ENCODE measurements at places on chromosomes 5 and 9.

DNA sequence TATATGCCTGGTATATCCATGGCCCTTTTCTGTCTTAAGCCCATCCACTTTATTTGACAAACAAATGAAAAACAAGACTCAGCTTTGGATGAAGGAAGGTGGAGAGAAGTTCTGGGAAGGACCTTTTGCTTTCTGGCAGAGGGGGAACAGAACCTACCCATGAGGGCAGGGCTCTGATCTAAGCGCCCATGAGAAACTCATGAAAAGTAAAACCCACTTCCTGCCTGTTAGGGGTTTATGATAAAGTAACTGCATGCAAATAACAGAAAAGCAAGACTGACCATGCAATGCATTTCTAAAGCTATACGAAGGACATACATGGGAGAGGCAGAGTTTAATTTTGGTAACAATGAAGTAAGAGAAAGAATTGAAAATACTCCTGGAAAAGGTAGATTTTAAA lies 181.9 kb upstream of the ADRA1B start:
- DNase-seq, result no peak

- no peak for DNase-seq
Observed at GRCh38 chr9:32067261-32067660, 317.2 kb upstream of the ACO1 start.

- DNase-seq, result no peak
Observed at GRCh38 chr5:9194509-9194908, 351.4 kb downstream of the SEMA5A start.

DNA sequence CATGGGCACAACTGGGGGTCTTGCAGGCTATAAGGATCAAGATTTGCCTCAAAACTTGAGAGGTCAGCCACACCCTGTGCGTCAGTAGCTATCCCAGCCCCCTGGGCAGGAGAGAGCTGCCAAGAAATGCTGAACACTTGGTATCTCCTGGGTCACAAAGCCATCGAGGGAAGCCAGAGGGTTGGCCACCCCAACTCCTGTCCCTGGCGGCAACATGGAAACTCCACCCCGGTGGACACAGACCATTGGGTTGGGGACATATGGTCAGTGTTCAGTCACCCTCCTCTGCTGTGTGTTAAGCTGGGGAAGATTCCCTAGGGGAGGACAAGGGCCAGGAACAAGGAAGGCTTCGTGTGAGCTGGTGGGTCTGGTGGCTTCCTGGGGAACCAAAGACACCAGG lies 140.6 kb downstream of the C5orf15 start:
- DNase-seq, result no peak

GRCh38 chr9:87122947-87123685 lies 175.8 kb upstream of the GAS1 start:
- no peak for DNase-seq

DNA sequence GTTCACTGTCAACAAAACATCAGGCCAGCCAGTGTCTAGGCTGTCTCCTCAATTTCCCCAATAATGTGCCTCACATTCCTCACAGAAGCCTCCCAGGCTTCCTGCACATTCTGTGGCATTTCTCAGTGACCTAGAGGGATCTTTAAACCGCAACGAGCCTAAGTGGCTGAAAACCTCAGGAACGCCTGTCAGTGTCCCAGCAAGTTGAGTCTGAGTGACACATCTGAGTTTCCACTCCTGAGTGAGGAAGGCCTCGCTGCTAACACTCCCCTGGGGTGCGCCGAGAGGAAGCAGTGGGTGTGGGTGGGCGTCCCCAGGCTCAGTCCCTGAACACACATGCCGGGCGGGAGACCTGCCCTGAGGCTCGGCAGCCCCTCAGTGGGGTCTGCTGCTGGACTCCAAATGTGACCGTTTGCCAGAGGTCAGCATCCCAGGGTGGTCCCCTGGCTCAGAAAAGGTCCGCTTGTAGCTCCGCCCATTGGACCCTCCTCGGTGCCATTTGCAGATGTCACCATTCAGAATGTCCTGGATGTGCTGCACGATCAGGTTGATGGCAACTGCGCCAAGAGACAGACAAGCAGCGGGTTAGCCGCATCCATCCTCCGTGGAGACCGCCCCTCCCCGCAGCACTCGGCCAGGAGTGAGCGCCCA lies 6.3 kb downstream of the UCK1 start:
- DNase-seq, result no peak

DNA sequence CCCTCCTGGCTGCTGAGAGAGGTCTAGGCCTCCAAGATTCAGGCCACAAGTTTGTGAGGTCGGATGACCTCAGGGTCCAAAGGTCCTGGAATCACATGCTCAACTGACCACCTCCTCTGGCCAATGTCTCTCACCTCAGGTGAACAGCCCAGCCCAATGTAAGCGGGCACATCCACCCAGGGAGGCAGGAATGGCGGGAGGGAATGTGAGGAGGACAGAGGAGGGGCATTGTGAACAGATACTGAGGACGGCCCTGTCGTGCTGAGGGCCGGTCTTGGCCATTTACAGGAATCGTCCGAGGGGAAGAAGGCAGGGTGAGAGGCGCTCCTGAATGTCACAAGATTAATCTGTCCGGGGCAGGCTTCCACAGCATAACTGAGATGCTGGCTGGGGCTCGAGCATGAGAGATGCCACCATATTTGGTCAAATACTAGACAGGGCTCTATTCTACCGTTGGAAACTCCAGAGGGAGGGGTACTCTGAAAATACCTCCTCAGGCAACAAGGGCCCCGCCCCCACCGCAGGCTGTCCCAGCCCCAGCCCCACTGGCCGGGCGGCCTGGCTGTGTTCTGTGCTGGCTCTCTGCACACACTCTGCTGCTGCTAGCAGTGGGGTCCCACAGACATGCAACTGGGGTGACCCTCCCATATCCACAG lies 1.5 kb upstream of the IL17B start:
- DNase-seq, result no peak

GRCh38 chr5:34001241-34001841 lies 6.5 kb downstream of the AMACR start:
- DNase-seq, result no peak

GRCh38 chr5:82151662-82152061 lies 126.5 kb downstream of the RPS23 start:
- no peak for DNase-seq

- DNase-seq, result no peak
Observed at GRCh38 chr5:6754766-6755165, 41.5 kb downstream of the TENT4A start.

- no peak for DNase-seq
Observed at GRCh38 chr5:172871982-172872381, 37.9 kb downstream of the ERGIC1 start.

- DNase-seq, result no peak
Observed at GRCh38 chr9:19720377-19720776, 68.5 kb downstream of the SLC24A2 start.

- DNase-seq, result no peak
Observed at GRCh38 chr5:178492278-178492677, 97.9 kb downstream of the COL23A1 start.

DNA sequence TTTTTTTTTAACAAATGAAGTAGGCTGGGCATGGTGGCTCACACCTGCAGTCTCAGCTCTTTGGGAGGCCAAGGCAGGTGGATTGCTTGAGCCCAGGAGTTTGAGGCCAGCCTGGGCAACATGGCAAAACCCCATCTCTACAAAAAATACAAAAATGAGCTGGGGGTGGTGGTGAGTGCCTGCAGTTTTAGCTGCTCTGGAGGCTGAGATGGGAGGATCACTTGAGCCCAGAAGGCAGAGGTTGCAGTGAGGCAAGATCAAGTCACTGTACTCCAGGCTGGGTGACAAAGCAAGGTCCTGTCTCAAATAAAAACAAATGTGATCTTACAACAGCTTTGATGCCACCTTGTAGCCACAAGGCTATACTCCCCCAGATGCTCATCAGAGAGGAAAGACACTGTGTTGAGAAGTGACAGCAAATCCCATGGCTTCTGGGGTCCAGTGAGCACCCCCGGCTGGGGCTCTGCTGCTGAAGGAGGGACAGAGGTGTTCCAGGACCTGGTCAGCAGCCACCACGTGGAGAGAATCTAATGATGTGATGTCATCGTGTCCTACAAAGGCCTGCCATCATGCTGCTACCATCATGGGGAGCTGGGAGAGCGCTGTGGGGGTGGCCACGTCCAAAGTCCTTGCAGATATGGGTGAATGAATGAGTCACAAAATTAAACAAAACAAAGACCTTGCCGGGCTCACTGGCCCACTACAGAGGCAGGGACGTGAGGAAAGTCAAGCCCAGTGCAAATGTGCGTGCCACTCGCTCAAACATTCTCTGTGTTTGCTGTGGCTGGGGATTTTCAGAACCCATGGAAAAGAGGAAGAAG lies 60.7 kb downstream of the PRRT1B start:
- no peak for DNase-seq

- no peak for DNase-seq
Observed at GRCh38 chr5:169152453-169152852, 148.5 kb downstream of the SLIT3 start.

GRCh38 chr9:268616-269015 lies 54.0 kb downstream of the DOCK8 start:
- no peak for DNase-seq

DNA sequence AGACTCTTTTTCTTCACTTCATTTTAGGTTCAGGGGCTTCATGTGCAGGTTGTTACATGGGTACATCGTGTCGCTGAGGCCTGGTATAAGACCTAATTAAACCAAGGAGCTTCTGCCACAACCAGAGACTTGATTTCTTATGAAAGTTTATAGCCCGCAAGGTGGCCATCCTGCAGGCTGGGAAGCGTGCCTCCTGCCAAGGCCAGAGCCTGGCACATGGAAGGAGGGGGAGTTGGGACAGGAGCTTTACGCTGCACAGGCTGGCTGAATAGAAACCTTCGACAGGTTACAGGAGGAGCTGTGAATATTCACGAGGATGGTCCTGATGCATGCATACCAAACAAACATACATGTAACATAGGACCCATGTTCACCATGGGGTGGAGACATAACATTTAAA lies 50.1 kb upstream of the SIMC1 start:
- DNase-seq, result no peak

- no peak for DNase-seq
Observed at GRCh38 chr9:35237311-35237710, 75.5 kb downstream of the UNC13B start.

- DNase-seq, result no peak
Observed at GRCh38 chr5:120326651-120327050, 137.4 kb upstream of the PRR16 start.

DNA sequence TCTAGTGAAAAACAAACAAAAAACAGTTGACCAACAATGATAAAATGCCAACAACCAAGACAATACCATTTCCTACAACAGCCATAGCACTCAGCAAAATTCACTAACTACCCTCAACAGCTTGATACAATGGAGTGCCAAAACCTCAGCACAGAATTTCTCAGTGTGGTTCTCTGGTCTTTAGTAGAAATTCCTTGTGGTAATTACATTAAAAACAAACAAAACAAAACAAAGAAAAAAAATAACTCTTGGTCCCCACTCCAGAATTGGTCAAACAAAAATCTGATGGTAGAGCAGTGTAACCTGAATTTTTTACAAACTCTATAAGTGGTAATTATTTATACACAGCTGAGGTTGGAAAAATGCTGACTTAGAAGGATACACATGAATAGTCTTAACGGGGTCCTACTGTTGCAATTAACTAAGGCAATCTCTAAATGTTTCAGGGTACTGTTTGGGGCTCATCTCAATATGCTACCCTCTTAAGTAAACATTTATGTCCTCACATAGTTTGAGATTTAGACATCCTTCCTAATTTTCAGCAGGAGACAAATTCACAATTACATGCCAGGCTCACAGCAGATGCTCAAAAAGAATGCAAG lies 13.8 kb downstream of the CSNK1A1 start:
- no peak for DNase-seq

- peak; percentile 70 for DNase-seq
Observed at GRCh38 chr9:36023260-36024048, 13.3 kb upstream of the RECK start.

GRCh38 chr5:64144425-64145215 lies 21.0 kb upstream of the RNF180 start:
- no peak for DNase-seq

DNA sequence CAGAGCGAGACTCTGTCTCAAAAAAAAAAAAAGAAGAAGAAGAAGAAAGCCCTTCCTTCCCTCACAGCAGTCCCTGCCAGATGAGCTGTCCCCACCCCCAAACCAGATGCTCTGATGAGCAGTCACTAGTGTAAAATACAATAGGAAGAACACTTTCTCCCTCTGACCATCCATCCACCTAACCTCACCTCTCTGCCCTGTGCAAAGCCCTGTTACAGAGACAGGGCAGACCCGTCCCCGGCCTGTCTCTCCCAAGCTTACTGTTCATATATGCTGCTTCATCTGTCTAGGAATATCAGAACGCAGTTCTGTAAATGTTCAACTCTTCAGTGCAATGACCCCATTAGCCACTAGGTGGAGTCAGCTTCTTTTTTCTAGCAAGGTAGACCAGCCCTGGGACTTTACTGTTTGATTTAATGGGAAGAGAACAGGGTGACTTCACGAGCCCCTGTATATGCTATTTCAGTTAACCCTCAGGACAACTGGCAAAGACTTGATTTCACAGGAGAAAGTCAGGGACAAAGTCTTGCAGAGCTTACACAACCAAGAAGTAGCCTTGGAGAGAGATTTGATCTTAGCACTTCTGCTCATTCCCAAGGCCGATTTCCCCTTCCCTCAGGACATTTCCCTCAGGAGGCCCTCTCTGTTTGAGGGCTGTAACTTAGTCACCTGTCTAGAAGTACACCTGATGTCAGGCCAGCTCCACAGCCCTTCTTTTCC lies 14.9 kb upstream of the FGFR4 start:
- peak; percentile 74 for DNase-seq

GRCh38 chr9:96344458-96345180 lies 38.9 kb downstream of the SLC35D2 start:
- no peak for DNase-seq

- peak; percentile 19 for DNase-seq
Observed at GRCh38 chr5:154236536-154237375, 46.2 kb downstream of the GALNT10 start.

DNA sequence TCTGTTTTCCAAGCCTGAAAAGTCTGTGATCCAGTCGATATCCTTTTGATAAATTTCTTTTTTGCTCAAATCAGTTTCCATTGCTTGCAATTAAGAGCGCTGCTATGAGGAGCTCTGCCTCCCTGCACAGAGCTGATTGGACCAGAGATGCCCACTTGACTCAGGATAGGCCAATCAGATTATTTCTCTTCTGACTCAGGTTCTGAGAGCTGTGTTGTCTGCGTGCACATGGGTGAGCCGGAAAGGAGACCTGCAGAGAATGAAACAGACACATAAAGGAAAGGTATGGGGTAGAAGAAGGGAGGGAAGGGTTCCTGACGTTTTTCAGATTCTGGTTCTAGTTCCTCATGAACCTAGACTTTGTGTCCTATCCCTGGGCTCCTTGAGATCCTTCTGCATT lies 15.8 kb upstream of the FABP6 start:
- no peak for DNase-seq

GRCh38 chr5:35228310-35228709 lies 2.0 kb downstream of the PRLR start:
- no peak for DNase-seq

- no peak for DNase-seq
Observed at GRCh38 chr5:122145906-122146305, 16.6 kb downstream of the ZNF474 start.

GRCh38 chr9:4144869-4145268 lies 155.0 kb downstream of the GLIS3 start:
- no peak for DNase-seq

DNA sequence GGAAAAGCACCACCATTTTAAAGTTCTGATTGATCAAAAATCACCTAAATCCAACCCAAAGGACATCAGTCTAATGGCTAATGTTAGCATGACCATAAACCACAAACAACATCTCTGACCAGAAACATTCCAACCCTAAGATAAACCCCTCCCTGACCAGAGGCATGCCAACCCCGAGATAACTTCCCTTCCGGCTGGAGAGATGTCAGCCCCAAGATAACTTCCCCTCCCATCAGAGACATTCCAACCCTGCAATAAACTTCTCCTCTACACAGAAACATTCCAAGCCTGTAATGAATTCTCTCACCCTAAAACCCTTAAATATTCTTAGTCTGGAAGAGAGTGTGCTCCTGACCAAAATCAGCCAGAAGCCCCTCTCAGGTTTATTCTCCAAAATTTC lies 364.3 kb downstream of the KCNN2 start:
- DNase-seq, result no peak
